ENCODE measurements at places on chromosomes 5 and 9.

DNA sequence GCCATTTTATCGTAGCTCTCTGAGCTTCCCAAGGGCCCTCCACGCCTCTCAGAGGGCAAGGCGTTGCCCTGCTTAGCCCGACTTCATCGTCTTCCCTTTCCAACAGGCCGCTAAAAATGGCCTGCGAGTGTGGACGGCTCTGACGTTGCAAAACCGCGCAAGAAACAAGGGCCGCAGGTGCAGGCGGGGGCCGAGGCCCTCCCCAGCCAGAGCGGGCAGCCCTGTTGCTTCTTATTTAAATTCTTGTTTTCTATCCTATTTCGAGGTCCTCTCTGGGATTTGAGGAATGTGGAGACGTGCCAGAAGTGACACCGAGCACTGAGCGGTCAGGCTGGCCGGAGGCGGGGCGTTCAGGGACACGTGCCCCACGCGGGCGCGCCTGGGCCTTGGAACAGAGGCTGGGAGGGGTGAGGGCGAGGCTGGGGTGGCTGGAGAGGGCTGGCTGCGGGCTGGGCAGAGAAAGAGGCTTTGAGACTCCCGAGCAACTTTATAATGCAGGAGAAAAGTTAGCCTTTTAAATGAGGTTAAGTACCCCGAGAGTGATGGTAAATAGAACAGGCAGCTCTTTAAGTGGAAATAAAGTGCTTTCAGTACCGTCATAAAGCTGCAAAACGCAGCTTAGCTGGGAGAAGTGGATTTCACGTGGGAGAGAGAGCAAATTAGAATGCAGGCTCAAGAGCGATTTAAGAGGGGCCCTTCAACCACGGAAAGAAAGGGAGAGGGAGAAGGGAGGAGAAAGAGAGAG lies 243.6 kb downstream of the AUH start:
- no peak for DNase-seq

DNA sequence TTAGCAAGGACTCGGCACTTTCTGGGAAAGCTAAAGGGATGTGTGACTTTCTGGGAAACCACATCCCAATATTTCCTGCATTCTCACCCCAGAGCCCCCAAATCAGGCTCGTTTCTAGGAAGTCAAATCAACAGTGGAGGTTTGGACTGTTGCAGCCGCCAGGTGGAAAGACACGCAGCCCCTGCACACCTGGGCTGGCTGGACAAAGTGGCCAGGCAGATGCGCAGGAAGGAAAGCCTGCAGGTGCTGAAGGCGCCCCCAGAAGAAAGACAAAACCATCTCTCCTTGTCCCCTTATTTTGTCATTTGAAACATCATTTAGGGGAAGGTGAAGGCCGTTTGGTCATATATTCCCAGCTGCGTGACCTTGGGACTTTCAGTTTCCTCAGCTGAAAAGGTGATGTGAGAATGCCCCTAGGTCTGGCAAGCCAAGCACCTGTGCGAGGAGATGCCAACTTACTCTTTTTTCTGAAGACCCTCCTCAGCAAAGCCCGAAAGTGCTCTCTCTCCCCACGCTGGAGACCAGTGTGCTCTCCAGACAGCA lies 97.9 kb upstream of the CPEB4 start:
- no peak for DNase-seq

DNA sequence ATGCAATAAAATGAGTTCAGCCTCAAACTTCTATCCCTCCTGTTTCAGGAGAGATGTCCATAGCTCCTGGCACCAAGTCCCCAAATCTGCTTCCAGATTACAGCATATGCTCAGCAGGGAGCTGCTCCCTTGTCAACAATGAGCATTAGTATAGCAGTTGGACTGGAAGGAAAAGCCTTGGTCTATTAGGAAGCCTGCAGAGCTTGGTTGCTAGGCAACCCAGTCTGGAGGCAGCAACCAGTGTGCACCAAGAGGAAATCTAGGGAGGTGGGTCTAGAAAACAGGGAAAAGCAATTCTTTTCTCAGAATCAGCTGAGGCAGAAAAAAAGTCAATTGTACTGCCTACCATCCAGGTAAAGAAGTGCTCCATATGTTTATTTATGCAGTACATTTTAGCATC lies 229.5 kb upstream of the NMUR2 start:
- no peak for DNase-seq

DNA sequence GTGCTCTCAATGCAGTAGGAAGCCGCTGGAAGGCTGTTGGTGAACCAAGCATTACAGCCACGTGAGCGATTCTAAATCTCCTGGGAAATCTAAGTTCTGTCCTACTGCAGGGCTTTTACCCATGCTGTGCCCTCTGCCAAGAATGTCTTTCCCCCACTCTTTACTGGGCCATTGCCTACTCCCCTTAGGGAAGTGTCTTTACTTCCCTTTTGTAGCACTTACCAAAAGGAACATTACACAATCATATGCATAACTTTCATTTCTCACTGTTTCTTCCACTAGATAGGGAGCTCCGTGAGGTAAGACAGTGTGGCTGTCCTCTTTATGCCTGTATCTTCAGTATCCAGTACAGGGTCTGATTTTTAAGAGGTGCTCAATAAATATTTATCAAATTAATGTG lies 241.7 kb upstream of the NR4A3 start:
- no peak for DNase-seq

- DNase-seq: no peak
These were observed 670.2 kb downstream of the ACTL7B start for GRCh38 chr9:108185613-108186012.

DNA sequence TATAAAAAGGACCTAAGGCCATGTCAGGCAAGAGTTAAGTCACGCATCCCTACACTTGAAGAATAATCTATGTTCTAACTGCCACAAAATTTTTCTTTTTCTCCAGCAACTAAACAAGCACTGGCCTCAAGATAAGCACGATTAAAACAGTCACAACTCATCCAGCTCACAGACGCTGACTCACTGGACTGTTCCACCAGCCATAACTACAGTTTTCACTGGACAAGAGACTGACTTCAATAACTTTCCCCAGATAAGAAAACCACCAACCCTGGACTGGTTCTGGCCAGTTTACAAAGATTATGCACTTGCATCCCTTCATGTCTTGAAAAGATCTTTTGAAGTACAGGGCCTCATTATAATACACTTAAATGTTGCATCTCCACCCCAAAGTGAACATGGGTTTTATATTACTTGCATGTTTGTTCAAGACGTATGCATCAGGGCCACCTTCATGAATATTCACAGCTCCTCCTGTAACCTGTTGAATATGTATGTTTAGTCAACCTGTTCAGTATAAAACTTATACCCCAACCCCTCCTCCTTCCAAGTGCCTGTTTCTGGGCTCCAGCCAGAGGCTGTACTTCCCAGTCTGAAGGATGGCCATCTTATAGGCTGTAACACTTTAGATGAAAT lies 129.3 kb upstream of the EPB41L4A start:
- no peak for DNase-seq

GRCh38 chr5:17448877-17449276 lies 49.2 kb upstream of the TAF11L2 start:
- no peak for DNase-seq

- DNase-seq: no peak
These were observed 8.4 kb upstream of the SAP30L start for GRCh38 chr5:154437281-154437965.

GRCh38 chr5:111028865-111029264 lies 42.6 kb upstream of the TSLP start:
- no peak for DNase-seq

GRCh38 chr9:112041536-112042243 lies 133.4 kb downstream of the SUSD1 start:
- no peak for DNase-seq

GRCh38 chr5:153116916-153117315 lies 373.6 kb upstream of the GRIA1 start:
- DNase-seq: no peak

- peak; percentile 11 for DNase-seq
These were observed 100.4 kb downstream of the TTLL11 start for GRCh38 chr9:121992571-121993212.

- DNase-seq: no peak
These were observed 78.2 kb upstream of the FER start for GRCh38 chr5:108669462-108669861.

DNA sequence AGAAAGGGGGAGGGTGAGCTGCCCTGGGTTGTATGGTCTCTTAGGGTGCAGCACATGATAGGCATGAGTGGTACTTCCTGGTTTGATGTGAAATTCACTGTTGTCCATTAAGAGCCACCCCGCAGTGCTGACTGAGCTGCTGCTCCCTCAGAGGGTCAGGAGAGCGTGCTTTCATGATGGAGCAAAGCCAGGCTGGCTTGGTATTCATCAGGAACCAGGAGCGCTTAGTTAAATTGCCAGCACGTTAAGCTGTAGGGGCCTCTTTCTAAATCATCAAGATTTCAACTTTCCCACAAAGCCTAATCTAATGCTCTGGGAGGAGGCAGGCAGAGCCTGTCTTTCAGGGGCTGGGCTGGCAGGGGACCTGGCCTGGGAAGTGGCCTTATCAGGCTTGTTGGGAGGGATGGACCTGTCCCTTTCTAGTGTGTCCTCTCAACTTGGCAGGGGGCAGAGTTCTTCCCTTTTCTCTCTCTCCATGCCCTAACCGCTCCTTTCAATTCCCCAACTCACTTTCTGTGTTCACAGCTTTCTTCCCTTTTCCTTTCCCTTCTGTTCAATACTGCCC lies 7.9 kb downstream of the CYSTM1 start:
- no peak for DNase-seq

GRCh38 chr5:1666221-1666620 lies 133.4 kb downstream of the MRPL36 start:
- DNase-seq: no peak

DNA sequence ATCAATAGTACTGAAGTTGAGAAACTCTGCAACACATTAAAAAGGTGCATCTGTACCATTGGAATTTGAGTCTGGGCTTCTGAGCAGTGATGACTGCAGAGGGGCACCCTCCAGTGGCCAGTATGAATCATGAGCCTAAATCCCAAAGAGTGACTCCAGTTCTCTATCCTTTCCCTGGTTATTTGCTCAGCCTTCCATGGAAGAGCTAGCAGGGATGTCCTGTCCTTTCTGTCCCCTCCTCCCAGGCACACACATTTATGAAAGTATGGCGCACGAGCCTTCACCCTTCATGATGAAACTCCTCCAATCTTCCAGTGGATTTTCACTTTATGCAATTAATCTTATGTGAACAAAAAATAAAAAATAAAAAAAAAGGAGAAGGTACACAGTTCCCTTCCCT lies 81.0 kb downstream of the ESM1 start:
- no peak for DNase-seq

DNA sequence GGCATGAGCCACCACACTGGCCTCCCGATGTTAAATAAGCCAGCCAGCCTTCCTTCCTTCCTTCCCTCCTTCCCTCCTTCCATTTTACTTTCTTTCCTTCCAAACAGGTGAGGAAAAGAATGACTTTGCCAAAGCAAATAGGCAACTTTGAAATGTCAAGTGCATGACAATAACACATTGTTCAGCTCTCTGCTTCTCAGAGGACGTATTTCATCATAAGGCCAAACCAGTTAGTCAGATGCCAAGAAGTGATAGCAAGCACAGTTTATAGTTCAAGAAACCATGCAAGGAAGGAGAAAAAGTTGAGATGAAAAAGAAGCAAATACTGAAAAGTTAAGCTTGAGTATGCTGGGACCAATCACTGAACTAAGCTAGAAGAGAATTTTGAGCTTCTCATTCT lies 29.5 kb downstream of the POU4F3 start:
- no peak for DNase-seq

DNA sequence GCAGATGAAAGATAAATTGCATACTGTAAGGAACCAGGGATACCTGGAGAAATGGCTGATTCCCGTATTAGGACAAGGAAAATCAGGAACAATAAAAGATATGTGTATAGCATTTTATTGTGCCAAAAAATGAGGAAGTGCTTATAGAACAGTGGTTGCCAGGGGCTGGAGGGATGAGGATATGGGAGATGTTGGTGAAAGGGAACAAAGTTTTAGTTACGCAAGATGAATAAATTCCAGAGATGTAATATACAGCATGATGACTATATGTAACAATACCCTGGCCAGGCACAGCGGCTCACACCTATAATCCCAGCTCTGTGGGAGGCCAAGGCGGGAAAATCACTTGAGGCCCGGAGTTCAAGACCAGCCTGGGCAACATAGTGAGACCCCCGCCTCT lies 101.8 kb downstream of the CDK5RAP2 start:
- DNase-seq: no peak

- DNase-seq: no peak
These were observed 469.5 kb upstream of the PIK3R1 start for GRCh38 chr5:67746103-67746502.

- DNase-seq: no peak
These were observed 49.3 kb upstream of the FANCC start for GRCh38 chr9:95366731-95367325.

- DNase-seq: no peak
These were observed 67.8 kb downstream of the ZNF354C start for GRCh38 chr5:179128041-179128365.

- DNase-seq: no peak
These were observed 31.0 kb downstream of the HMHB1 start for GRCh38 chr5:143842920-143843319.

GRCh38 chr5:88656221-88656950 lies 226.6 kb downstream of the MEF2C start:
- DNase-seq: no peak

DNA sequence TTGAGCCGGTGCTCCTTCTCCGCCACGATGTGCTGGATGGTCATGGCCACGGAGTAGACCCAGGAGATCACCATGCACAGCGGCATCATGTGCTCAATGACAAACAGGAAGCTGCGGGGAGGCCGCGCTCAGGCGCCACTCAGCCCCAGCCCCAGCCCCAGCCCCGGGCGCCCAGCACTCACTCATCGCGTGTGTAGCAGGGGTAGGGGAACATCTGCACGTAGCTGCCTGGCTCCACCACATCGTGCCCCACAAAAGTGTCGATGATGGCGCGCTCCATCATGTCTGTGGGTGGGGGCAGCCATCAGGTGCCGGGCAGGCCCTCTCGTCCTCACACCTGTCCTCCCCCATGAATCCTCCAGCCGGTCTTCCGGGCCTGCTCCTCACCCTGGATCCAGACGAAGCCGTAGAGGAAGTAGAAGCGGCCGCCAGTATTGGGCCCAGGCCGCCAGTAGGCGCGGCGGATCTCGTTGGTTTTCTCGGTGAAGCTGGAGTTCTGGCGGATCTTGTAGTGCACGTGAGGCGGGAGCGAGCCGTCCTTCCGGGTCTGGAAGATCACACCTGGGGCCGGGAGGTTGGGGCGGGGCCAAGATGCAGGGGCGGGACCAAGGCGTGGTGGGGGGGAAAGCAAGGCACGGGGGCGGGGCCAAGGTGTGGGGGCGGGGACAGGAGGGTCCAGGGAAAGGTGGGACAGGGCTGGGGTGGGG lies 10.1 kb downstream of the ABCA2 start:
- no peak for DNase-seq

Measured in activated T-cell treated with anti-CD3 and anti-CD28 coated beads for 4 hours (primary cell).